ENCODE measurements at places on chromosomes 2 and 18.

GRCh38 chr2:204205082-204205481 lies 268.5 kb downstream of the ICOS start:
- DNase-seq = no peak

DNA sequence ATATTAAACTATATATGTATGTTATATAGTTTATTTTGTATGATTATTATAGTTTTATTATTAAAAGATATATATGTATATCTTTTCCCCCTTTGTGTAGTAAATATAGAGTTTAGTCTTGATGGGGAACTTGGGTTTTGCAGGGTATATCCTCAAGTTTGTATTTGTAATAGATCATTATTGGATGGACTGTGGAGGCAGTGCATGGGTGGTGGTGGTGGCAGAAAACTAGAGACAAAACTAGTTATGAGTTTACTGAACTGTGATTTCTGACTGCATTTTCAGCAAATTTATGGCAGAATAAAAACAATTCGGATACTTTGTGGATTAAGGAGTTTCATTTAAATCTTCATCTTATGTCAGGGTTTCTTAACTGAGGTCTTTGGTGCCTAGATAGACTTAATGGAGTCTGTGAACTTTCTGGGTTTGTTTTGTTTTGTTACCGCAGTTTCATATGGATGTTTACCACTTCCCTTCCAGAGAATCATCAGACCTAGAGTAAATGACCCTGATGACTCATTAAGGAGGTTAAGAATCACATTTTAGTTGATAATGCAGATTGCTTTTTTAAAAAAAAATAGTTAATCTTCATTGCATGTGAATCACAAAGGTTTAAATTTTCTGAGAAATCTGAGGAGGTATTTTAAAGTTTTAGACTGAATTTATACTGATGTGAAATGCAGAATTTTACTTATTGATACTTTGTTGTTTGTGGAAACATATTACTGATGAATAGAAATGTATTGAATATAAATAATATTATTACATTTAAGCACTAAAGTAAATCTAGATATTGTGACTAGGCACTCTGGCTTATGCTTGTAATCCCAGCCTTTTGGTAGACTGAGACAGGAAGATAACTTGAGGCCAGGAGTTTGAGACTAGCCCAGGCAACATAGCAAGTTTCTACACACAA lies 14.5 kb downstream of the EPC2 start:
- DNase-seq = no peak

DNA sequence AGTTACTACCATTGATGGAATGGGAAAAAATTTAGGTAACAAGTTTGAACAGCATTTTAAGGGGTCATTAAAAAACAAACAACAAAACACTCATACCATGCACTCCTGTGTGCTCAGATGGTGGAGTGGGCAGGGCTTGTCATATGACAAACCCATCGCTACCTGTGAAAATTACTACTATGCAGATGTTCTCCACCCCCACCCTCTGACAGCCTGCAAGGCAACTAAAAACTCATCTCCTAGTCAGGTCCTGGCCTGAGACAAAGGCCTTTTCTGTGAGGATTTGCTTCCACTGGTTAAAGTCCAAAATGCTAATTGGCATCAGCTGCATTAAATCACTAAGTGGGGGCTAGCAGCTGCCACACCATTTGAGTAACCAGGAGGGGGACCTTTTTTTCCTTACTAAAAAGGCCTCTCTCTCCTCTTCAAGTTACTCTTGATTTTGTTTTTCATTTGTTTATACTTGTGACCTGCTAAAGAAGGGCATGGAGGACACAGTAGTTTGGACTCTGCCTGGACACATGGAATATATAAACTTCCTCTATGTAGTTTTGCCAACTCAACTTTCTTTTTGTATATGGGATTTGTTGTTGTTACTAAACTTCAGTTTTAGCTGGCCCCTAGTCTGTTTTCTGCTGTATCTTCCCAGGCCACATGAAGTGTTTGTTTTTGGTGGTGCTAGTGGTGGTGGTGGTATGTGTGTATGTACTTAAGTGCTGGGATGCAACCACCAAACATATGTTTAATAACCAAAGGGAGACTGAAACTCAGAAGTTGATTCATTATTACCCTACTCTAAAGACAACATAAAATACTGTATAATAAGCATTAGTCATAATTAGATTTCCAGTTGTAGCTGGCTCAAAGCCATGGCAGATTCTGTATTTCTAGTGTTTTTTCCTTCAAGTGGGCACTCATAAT lies 121.3 kb downstream of the MAP4K4 start:
- no peak for DNase-seq

- no peak for DNase-seq
These were observed 728.8 kb downstream of the RNF144A start for GRCh38 chr2:7646024-7646423.

- DNase-seq = no peak
These were observed 640 bp downstream of the ROCK2 start for GRCh38 chr2:11343650-11344341.

- DNase-seq = no peak
These were observed 44.5 kb upstream of the CHN1 start for GRCh38 chr2:175049661-175050060.

DNA sequence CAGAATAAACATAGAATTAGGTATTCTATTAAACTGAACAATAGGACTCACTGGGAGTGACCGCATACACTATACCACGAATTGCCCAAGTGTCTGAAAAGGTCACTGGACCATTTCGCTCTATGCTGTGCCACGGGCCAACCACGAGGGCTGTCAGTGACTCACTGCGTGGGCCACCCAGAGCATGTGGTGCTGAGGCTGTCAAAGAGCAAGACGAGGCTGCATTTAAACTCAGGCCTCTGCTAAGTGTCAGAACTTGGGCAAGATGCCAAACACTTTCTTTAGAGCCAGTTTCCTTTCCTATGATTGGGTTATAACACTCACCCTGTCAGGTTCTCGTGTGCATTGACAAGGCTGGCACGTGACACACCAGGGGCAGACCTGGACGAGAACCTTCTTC lies 97.5 kb downstream of the SH3YL1 start:
- DNase-seq = no peak
